ENCODE measurements at places on chromosomes 12 and 14.

DNA sequence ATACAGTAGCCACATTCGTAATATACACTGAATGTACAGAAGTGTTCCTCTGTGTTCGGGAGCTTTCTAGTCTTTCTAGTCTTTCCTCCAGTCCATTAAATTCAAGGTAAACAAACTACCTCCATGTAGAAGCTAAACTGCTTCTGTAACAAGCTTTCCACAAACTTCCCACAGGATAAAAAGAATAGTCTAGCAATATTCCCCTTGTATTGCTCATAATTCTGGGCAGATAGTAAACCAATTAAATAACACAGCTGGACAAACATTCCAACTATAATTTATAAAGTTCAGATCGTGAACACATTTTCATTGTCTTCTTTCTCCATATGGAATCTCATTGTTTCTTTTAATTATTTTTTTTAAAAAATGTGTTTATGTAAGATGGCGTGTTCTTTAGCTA, 307.2 kb downstream of the AEBP2 start:
- no peak for DNase-seq

- DNase-seq = no peak
Observed at GRCh38 chr14:65141523-65141922, 39.2 kb upstream of the MAX start.

DNA sequence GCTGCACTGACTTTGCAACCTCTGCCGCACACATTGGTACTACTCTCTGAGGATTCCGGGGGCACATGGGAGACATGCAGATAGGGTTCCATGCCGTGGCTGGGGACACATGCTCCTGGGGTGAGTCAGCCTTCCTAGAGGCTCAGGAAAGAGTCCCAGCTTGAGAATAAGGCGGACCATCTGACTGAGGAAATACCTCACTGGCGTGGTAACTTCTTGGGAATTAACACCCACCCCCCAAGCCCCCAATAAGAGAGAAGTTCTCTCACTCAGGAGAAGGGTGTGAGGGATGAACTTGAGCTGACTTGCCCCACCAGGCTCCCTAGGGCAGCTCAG, 23.2 kb downstream of the PLXNC1 start:
- DNase-seq = no peak

GRCh38 chr14:95018821-95019220, 138.5 kb downstream of the DICER1 start:
- DNase-seq = no peak

- DNase-seq = no peak
Observed at GRCh38 chr12:51744235-51744634, 104.3 kb downstream of the FIGNL2 start.

DNA sequence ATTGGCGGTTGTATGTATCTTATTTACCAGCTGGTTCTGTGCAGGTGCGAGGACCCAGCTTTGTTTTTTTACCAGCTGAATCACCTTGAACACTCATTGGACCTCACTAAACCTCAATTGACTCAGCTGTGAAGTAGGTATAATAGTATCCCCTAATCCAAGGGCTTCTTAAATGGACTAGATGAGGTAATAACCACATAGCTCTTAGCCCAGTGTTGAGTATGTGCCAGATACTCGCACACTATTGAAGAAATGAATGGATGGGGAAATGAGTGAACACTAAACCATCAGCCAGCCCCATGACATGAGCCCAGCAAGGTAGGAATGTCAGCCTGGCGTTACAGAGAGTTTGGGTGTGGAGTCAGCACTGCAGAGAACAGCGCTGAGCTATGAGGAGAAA, 79.7 kb downstream of the RIMBP2 start:
- no peak for DNase-seq

GRCh38 chr14:86990396-86990795, 1002.6 kb downstream of the GALC start:
- no peak for DNase-seq

DNA sequence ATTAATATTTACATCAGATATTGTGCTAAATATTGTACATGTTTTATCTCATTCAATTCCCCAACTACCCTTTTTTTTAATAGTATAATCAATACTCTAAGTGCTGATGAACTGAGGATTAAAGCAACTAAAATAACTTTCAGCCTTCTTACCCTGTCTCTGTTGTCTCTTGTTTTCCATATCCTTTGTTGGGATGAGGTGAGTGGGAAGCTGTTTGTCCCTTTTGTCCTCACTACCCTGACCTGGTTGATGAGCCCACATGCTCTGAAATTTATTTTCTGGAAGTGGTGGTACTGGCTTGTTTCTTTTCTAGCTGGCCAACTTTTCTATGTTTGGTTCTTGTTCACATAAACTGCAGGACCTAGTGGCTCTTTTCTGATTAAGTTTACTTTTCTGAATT, 9.6 kb upstream of the ART4 start:
- DNase-seq = no peak

DNA sequence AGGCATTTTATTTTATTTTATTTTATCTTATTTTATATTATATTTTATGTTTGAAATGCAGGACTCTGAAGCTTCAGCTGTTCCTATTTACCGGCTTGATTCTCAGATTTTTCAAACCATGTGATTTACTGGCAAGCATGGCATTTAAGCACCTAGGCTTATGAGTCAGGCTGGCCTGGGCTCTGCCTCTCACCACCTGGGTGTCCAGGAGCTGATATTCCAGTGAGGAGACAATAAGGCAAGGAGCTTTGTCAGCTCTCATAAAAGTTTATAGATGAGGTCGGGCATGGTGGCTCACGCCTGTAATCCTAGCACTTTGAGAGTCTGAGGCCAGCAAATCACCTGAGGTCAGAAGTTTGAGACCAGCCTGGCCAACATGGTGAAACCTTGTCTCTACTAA, 2.1 kb downstream of the DAO start:
- DNase-seq = no peak

GRCh38 chr14:38469156-38469555, 213.3 kb upstream of the CLEC14A start:
- no peak for DNase-seq

GRCh38 chr12:58814036-58814435, 106.3 kb downstream of the LRIG3 start:
- no peak for DNase-seq

- DNase-seq = no peak
Observed at GRCh38 chr12:42180990-42181596, 36.4 kb upstream of the GXYLT1 start.

GRCh38 chr12:93753838-93754429, 76.8 kb downstream of the CRADD start:
- DNase-seq = no peak

DNA sequence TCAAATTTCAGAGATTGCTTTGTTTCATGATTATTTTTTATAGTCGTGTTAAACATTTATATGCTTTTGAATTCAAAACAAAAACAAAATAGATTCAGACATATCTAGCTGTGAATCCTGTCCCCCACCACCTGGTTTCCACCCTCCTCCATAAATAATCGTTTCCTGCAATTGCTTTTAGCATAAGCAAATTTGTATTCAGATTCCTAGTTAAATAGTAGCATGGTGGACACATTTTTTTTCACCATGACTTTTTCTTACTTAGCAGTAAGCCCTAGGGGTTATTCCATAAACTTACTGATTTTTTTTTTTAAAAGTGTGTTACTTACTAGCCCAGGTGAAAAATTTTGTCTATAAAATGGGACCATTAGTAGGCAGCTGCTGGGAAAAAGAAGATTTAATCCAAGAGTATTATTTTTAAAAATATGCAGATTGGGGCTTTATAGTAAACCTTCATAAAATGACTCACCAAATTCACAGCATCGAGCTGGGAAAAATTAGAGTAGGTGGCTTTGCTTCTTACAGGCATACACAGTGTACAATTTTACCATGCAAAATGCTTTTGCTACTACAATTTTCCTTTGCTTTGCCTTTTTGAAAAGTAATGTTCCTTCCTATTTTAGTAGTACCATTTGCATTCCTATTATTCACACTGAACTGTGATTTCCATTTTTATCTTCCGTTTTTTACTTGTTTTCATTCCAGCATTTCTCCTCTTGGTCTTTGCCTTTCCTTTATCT, 117.8 kb downstream of the BTG1 start:
- no peak for DNase-seq

- no peak for DNase-seq
Observed at GRCh38 chr14:26008290-26008689, 589.5 kb downstream of the NOVA1 start.

Measured in activated CD8-positive, alpha-beta memory T cell treated with anti-CD3 and anti-CD28 coated beads, Interleukin-2, amount 50 U/mL, for 48 hours (primary cell).